ENCODE measurements at places on chromosomes 7 and 10.
A peak's percentile ranks its signal among the peaks of the same experiment; 100 is the strongest.

GRCh38 chr10:118714366-118714765 lies 40.4 kb downstream of the CACUL1 start:
- DNase-seq, result no peak

- DNase-seq, result no peak
These were observed 14.7 kb upstream of the BMS1 start for GRCh38 chr10:42767906-42768305.

DNA sequence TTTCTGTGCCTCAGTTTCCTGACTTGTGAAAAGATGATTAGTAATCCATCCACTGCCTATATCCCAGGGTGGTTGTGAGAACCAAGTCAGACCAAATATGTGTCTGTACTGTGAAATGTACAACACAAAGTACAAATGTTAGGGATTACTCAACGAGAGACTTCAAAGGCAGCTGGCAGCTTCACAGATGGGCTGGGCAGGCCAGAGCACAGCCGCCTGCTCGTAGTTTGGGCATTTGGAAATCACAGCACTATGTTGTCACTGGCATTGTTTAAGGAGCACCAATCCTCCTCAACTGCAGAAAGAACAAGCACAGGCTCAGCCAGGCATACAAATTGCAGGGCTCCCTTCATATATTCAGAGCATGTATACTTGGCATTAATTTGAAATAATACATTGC lies 64.5 kb upstream of the C10orf90 start:
- no peak for DNase-seq

GRCh38 chr10:80196950-80197315 lies 8.4 kb downstream of the ANXA11 start:
- no peak for DNase-seq

DNA sequence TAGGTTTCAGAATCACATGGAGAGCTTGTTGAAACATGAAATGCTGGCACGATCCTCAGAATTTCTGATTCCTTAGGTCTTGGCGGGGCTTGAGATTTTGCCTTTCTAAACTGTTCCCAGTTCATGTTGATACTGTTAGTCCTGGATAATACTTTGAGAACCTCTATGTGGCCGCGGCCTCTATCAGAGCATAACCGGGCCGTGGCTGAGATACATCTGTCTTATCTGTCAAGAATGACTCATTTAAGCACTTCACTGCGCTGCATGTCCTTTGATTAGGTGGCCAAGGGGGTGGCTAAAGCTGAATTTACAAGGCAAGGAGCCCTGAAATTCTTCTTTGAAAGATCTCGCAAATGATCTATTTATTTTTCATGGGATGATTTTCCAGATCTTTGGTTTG lies 66.9 kb downstream of the GALNT17 start:
- no peak for DNase-seq

GRCh38 chr7:34260279-34260678 lies 354.9 kb downstream of the BMPER start:
- DNase-seq, result peak; percentile 93

DNA sequence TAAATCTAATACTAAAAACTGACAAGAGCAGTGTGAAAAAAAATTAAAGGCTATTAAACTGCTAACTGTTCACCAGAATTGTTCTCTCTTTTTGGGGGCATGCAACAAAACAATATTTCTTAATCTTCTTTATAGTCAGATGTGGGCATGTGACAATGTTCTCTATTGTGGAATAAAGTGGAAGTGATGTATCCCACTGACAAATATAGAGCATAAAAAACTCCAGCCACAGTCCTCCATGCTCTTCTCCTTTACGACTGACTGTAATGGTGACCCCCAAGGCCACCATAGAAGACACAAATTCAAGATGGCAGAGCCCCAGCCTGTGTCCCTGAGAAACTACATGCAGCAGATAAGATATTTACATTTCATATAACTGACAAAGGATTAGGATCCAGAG lies 11.6 kb upstream of the CCDC6 start:
- no peak for DNase-seq

DNA sequence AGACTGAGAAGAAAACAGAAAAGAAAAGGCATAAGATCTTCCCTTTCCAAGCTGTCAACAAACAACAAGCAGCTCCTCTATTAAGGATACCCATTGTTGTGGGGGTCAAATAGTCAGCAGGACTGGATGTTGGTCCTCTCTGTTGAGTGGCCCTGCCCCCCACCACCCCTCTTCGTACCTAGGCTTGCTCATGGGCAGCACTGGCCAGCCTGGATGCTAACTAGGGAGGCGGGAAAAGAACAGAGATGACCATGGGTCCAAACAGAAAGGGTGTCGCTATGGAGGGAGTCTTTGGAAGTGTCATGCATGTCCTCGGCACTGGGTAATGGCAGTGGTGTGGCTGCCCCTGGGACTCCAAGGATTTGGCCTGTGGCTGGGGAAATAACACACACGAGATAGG lies 45.6 kb downstream of the SPDYE5 start:
- no peak for DNase-seq

DNA sequence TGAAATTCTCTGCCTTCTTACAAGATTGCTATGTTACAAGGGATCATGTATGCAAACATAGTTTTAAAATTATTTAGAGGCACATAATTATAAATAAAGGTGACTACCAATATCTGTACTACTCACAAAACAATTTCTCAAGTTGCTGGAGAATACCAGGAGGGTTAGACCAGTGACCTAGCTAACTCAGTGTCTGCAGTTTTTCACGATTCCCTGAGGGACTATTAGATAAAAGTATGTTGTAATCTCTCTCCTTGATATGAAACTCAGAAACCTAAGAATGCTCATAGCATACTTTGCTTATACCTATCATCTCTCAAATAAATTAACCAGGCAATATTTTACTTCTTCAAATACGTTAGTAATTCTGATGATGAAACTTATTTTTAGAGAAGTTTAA lies 534.0 kb upstream of the ANKRD30A start:
- DNase-seq, result no peak

DNA sequence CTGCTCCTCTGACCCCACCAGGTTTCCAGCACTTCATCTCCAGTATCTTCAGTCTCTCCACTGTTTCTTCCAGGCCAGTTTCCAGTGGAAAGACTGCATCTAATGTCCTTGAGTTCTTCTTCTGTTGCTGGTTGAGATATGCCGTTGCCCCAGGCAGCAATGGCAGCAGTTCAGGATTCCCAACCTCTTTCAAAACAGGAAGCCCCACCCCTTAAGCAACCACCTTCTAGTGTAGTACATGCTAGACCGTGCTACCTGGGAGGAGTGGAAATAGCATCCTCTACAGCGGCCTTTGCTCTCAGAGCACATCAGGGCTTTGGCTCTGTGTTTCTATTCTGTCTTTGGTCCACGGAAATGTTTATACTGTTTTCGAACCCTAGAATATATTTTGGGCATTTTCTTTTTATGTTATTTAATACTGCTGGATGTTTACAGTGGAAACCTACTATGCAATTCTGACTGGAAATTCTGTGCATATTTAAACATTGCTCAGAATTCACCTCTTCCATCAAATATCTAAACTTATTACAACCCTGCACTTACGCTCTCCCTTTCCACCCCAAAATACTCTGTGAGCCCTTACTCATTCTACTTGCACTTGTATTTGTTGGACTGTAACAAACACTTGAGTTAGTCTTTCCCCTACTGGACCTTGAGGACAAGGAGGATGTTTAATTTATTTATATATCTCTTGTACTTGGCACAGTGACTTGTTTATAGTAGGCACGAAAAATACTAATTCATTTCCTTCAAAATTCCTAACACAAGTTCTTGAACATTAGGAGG lies 8.5 kb upstream of the BPGM start:
- no peak for DNase-seq

GRCh38 chr10:63614371-63614891 lies 93.2 kb downstream of the REEP3 start:
- no peak for DNase-seq

DNA sequence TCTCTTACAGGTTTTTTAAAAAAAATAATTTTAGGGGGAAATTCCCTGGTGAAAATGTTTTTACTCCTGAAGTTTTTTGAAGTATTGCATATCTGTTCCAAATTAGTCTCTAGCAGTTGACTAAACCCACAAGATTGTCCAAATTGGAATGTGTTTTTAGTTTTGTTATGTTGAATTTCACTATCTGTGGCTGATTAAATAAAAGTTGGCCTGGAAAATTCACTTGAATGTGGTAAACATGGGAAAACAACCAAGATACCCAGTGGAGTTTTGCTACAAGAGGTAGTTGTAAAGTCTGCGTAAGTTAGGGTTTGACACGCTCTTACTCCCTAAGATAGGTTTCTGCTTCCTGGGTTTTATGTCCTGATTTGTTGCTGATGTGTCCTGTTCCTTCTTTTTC lies 3.3 kb downstream of the TSGA13 start:
- DNase-seq, result no peak

GRCh38 chr10:22541900-22542299 lies 172.5 kb downstream of the PIP4K2A start:
- no peak for DNase-seq

GRCh38 chr7:26631601-26632000 lies 232.8 kb downstream of the SKAP2 start:
- no peak for DNase-seq

- DNase-seq, result no peak
These were observed 316.5 kb upstream of the PHF14 start for GRCh38 chr7:10657201-10657600.

DNA sequence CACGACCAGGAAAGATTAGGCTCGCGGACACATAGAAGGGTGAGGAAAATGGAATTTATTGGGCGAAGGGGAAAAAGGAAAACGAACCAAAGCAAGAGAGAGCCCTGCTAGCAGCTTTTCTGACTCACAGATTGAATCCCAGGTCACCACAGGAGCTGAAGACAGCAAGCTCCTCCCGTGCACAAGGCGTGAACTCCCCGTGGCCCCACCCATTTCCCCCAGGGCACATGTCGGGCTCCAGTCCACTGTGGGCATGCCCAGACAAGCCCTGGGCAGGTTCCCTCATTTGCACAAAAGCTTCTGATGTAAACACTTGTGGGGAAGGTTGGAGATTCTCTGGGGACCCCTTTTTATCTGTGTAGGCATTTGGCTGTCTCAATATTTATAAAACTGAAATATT lies 582.4 kb downstream of the SUGCT start:
- peak; percentile 82 for DNase-seq

GRCh38 chr7:151631570-151631952 lies 111.9 kb upstream of the RHEB start:
- no peak for DNase-seq

- no peak for DNase-seq
These were observed 27.8 kb downstream of the UNC5B start for GRCh38 chr10:71239946-71240795.

- DNase-seq, result no peak
These were observed 165.9 kb downstream of the ABCA13 start for GRCh38 chr7:48337012-48337621.

DNA sequence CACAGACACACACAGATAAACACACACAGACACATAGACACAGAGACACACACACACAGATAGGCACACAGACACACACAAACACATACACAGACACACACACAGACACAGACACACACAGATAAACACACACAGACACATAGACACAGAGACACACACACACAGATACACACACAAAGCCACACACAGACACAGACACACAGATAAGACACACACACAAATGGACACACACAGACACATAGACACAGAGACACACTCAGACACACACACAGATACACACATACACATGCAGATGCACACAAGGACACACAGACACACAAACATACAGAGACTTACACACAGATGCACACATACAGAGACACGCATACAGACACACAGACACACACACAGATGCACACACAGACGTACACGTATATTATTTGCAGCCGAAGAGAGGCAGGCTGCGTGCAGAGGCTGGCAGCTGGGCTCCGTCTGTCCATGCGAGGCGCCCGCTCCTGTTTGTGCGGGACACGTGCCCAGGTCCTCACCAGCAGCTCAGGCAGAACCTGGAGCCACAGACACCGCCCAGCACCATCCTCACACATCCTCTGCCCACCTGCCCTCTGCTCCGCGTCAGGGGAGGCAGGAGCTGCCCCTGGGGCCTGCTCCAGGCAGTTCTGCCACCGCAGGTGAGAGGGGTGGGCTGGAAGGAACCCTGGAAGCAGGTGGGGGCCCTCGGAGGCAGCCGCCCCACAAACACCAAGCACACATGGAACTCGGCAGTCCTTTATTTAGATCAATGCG lies 1.2 kb downstream of the CALML5 start:
- no peak for DNase-seq

DNA sequence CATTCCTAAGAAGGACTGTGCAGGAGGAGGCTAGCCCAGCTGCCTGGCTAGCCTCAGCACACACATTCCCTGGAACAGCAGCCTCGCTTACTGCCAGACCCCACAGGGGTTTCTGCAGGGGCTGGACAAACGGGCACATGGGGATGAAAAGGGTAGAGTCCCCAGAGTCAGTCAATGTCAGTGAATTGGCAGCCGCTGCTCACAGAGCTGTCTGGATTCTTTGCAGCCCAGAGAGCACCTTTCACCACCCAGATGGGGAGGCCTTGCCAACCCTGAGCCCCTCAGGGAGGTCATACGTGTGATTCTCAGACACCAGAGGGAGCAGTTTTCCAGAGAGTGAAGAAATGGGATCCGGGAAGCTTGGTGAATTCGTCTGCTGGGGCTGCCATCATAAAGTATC lies 143.3 kb downstream of the KCNMA1 start:
- DNase-seq, result no peak

GRCh38 chr7:74587435-74588126 lies 69.9 kb upstream of the GTF2I start:
- DNase-seq, result peak; percentile 82

DNA sequence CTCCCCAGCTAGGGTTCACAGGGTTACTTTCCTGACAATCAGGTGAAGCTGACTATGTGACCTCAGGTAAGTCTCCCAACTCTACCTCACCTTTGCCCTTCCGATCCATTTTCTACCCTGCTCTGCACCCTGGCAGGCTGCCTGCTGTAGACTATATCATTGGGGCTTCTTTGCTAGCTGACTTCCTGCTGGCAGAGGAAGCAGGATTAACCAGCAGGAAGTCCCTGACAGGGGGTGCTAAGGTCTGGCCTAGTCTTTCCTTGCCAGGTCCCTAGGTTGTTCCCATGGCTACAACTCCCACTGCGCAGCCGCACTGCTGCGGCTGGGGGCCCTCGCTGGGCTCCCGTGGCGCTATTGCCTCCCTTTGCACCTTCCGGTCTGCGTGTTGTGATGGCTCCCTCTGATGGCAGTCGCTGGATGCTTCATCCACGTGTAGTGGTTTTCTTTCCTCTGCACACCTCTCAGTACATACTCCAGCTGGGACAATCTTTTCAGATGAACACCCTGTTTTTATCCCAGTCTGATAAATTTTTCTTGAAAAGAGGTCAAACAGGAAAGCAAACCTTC lies 365.9 kb downstream of the REEP3 start:
- DNase-seq, result no peak

DNA sequence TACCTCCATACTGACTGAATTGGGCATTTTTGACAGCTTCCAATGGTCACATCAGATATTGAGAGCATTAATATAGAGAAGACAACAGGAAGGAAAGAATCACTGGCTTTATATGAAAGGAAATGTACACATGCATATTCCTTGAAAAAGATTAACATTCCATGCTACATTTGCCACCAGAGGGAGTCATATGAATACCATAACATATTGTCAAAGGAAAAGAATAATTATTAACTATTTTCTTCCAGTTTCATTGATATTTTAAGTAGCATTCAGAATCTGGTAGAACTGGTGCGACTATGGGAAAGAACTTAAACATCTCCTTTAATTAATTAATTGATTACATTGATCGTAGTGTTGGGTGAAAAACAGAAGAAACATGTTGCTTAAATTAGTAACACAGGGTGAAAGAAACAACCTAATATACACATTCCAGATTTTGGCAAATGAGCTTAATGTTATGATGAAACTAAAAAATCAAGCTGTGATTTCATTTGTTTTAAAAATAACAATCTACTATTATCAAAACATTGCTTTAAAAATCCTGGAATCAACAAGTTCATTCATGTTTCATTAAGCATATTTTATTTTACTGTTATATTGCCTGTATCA lies 71.5 kb downstream of the GPR85 start:
- DNase-seq, result no peak

Measured in HS-5 (cell line).